Central memory CD4-positive, alpha-beta T cell (primary cell): ENCODE measurements at places on chromosomes 2 and 18.
A peak's percentile ranks its signal among the peaks of the same experiment; 100 is the strongest.

- no peak for DNase-seq
Observed at GRCh38 chr2:225019105-225019504, 23.2 kb downstream of the DOCK10 start.

DNA sequence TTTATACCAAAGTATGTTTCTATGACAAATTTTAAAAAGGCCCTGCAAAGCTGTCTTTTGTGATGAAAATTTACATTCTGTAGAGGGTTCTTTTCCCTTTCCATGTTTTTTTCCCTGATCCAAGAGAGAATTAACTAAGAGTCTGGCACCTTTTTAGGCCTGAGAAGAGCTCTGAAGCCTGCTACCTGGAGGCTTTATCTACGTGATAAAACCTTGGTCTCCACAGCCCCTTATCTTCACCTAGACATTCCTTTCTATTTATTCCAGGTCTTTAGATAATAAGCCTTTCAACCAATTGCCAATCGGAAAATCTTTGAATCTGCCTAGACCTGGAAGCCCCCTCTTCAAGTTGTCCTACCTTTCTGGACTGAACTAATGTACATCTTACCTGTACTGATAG lies 774.1 kb upstream of the LRRTM1 start:
- no peak for DNase-seq

DNA sequence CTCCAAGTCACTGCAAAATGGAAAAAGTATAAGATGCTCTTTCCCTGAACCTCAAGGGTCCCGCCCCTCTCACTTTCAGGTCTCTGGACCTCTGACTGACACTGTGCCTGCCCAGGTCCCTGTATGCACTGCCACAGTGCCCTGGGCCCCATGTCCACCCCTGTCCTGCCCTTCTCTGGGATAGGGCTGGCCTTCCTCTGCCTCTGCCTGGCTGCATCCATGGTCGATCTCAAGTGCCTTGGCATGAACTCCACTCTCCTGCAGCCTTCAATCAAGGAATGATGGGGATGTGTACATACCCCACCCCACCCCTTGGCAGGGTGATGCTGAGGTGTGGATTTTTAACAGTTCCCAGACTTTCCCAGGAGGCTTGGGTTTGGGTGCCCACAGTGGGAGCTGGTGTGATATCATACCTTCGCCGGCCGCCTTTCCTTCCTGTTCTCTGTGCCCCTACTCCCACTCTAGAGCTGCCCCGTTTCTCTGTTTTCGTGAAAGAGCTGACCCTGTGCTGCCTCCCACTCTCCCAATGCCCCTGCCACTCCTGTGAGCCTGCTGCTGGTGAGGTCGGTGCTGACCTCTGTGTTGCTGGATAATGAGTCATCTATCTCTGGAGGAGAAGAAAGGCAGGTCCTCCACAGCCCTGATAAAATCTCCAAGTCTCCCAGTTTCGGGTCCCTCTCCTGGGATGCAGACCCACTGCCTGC lies 18.9 kb downstream of the PTPN18 start:
- DNase-seq: no peak

DNA sequence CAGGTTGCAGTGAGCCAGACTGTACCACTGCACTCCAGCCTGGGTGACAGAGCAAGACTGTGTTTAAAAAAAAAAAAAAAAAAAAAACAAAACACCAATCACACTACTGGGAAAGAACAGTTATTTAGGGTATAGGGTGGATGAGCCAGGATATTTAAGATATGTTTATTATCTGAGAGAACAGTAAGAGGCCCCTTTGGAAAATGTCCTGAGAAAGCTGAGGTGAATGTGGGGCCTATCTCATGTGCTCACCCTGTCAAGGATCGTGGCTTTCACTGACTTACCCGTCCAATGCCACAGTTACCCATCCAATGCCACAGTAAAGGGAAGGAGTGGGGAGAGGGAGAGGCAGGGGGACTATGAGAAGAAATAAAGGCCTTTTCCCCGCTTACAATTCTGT lies 19.9 kb upstream of the ENOSF1 start:
- no peak for DNase-seq

DNA sequence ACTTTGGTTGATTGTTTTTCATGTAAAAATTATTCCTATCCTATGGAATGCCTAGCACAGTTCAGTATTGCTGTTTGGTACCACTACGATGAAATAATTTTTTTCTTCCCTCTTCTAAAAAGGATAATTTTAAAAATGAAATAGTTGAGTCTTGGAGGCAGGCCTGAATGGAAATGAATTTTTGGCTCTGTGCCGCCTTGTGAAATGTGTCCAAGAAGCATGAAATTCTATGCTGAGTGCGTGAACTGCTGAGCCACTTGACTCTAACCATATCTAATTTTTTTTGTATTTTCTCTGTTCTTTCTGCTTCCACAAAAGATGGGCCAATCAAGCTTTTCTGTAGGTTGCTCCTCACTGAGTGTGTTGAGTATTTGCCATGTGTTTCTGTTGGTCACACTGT lies 95.0 kb downstream of the PRPF40A start:
- no peak for DNase-seq

DNA sequence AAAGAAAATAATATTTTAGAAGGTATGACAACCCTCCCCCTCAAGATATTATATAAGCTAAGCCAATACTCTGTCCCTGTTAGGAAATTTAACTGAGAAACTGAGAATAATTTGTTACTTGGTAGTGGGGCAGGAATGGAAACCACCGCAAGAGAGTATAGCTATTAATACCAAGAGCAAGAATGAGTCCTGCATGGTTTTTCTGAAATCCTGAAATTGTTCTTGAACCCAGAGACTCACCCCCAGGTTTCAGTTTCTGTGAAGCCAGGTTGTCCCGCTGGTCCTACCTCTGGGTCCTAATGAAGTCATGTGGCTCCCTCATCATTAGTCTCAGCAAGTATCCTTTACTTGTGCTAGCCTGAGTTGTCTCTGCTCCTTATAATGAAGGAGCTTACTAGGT lies 671.0 kb upstream of the ACVR2A start:
- DNase-seq: no peak

DNA sequence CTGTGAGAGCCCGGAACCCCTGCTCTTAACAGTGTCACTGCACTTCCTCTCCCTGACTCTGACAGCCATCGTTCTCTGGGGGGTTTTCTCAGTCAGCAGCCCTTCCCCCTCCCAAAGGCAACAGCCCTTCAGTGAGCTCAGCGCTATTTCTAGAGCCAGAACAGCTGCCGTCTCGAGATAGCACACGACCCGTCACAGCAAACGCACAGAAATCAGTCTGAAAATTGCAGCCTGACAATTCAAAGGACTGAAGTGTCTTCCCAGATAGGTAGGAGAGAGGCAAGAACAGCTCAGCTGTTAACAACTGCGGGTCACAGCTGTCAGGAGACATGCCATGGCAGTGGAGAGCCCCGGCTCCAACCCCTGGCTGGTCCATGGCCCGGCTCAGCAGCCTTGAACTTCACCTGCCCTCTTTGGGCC lies 45.4 kb downstream of the ST8SIA5 start:
- no peak for DNase-seq

DNA sequence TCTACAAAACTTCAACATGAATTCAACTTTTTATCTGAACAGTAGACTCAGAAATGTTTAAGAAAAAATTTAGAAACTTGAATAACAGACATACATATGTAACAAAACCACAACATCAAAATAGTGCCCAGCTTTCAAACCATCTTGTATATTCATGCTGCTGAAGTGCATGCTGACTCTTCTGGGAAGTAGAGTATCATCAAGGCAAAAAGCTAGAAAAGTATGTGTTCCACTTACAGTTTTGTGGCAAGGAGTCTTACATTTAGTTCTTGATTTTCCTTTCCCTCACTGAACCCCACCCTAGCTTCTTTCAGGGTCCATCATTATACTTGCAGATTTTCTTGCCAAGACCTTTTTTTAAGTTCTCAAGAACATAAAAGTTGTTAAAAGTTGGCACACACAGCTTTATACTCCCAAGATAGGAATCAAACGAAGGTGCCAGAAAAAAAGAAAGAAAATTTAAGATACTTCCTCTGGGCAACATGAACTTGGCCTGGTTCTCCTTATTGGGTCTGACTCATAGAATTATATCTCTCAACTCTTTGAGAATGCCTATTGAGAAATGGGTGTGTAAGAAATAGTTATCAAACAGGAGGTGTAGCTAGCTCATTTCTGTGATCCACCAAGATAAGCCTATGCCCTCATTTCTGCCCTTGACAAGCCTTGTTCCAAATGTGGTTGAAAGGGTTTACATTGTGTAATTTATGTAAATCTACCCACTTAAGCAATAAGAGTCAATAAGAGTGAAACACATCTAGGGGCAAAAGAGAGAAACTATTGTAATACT lies 667.6 kb upstream of the ACVR2A start:
- no peak for DNase-seq

GRCh38 chr2:148130581-148130980 lies 109.7 kb downstream of the MBD5 start:
- DNase-seq: no peak

DNA sequence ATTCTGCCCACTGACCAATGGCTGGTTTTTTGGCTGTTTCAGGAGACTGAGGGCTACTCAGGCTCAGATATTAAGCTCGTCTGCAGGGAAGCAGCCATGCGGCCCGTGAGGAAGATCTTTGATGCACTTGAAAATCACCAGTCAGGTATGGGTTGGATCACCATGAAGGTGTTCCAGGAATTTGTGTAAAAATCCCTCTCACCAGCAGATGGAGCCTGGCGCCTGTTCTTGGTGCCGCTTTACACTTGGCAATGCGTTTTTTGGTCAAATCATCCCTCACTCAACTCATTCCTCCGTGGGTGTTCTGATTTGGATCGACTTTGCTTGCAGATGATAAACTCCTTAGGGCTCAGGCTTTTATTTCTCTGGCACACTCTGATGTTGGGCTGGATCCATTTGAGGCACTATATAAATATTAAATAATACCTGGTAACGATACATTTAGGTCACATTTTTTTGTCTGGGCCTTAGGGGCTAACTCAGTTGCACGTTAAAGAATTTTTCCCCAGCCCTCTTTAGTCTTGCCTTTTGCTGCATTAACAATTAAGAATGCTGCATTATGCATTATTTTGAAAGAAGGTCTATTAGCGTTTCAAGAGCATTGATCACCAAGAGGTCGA lies 50.0 kb downstream of the HDHD2 start:
- DNase-seq: peak; percentile 35

DNA sequence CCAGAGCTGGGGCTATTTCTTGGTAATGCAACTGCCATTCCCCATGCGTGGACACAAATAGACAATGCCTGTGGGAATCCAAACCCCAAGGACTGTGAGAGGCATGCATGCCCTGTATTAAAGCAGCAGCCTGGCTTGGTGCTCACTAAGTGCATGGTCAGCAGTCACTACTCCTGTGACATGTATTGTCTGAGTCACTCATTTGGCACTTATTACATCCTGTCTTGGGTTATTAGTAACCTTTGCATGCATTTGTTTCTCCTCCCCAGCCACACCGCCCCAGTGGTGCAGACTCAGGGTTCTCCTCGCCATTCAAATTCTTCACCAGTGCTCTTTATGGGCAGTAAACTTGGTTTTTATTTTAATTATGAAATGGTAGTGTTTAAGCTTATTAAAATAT lies 30.2 kb downstream of the PRKCE start:
- DNase-seq: no peak

- DNase-seq: no peak
Observed at GRCh38 chr18:34837769-34838272, 127.7 kb downstream of the DTNA start.

DNA sequence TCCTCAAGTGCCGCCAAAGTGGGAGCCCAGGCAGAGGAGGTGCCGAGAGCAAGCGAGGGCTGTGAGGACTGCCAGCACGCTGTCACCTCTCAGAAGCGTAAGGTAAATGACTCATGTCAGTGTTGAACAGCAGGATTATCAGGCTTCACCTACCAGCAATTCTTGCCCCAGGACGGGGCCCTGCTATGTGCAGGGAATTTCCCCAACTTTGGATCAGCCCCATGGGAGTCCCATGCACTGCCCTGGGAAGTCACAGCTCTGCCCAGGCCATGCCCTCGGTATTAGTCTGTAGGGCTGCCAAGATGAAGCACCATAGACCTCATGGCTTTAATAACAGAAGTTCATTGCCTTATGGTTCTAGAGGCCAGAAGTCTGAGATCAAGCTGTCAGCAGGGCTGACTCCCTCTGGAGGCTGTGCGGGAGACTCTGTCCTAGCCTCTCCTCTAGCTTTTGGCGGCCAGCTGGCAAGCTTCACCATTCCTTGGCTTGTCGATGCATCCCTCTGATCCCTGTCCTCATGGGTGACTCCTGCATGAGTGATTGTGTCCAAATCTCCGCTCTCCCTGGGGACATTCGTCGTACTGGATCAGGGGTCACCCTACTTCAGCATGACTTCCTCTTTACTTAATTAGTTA lies 55.9 kb downstream of the TRPM8 start:
- DNase-seq: no peak

DNA sequence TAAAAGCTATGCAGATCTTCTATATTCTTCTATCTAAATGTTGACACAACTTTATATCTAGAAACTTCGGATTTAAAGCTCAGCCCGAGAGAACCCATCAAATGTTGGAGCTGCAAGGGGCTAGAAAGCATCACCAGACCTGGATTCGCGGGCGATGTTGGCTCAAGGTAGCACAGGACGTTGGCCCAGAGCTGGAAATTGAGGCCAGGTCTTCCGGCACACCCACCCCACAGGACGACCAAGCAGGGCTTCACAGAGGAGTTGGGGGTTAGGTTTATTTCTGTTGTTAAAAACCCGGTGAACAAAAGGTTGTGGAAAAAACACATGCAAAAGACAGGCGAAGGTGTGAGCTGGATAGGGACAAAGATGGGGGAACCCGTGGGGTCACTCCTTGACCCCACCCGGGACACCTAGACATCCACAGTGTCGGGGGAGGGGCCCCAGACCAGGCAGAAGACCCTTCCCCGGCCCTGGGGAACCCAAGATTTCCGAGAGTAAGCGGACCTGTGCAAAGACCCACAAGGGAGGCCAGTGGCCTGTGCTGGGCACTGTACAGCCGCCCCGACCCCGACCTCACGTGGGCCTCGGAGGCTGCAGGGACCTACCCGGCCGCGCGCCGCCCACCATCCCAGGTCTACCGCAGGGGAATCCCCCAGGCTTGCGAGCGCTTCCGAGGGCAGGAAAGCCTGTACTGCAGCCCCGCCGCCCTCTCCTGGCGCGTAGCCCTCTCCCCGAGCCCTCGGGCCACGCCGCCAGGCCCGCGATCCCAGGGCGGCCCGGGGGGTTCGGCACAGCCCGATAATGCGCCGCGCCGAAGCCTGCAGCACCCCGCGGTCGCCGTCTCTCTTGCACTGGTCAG lies 1.8 kb upstream of the AGBL5 start:
- peak; percentile 55 for DNase-seq

GRCh38 chr18:79260023-79260422 lies 135.7 kb upstream of the NFATC1 start:
- no peak for DNase-seq

DNA sequence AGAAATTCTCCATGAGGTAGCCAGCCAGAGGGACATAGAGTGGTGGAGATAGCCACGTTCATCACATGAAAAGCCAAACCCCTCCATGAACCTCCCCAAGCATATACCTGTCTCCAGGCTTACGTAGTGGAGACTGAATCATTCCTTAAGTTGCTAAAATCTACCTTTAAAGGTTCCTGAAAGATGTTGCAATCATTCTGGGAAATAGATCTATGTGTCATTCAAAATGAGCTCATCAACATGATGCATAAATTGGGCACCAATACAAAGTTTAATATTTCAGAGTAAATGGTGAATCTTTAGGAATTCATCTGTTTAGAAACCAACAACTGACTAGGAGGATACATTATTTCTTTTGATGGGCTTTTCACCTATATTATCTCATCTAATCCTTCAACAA lies 362.6 kb upstream of the ID2 start:
- no peak for DNase-seq
